ENCODE measurements at places on chromosomes 3 and 15.
A peak's percentile ranks its signal among the peaks of the same experiment; 100 is the strongest.

DNA sequence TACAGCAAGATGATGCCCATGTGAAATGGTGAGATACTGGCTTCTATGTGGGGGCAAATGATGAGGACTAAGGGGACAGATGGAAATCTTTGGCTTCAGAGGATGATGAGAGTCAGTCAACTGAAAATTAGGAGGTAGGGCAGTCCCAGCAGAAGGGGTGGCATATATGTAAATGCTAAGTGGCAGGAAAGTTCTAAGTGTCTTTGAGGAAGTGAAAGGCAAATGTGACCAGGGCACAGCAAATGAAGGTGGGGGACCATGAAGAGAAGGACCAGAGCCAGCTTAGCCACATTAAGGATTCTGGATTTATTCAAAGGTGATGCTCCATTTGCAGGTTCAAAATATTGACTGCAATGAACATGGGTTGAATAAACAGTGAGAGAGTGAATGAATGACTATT lies 29.2 kb upstream of the LIMD1 start:
- no peak for DNase-seq

GRCh38 chr3:143795874-143796273 lies 52.4 kb downstream of the SLC9A9 start:
- DNase-seq = no peak

- DNase-seq = no peak
Observed at GRCh38 chr3:18752273-18752934, 327.3 kb upstream of the SATB1 start.

GRCh38 chr3:12230877-12231276 lies 58.0 kb upstream of the PPARG start:
- DNase-seq = no peak

- no peak for DNase-seq
Observed at GRCh38 chr3:117407317-117407716, 697.7 kb downstream of the TUSC7 start.

DNA sequence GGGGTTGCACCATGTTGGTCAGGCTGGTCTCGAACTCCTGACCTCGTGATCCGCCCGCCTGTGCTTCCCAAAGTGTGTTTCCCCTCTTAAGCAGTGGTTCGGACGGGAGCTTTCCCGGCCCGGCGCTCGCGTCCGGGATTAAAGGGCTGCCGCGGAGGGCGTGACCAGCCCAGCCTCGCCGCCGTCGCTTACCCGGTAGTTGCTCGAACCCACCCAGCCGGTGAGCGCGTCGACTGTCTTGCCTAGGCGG lies 513 bp downstream of the CLASP2 start:
- DNase-seq = peak; percentile 65

GRCh38 chr3:83941990-83942745 lies 1016.6 kb upstream of the CADM2 start:
- no peak for DNase-seq

Data from heart right ventricle (tissue), 16 donors.